NCI-H1417 treated with DMSO at 0.1 percent for 48 hours (cell line): ENCODE measurements at places on chromosomes 6 and 20.

DNA sequence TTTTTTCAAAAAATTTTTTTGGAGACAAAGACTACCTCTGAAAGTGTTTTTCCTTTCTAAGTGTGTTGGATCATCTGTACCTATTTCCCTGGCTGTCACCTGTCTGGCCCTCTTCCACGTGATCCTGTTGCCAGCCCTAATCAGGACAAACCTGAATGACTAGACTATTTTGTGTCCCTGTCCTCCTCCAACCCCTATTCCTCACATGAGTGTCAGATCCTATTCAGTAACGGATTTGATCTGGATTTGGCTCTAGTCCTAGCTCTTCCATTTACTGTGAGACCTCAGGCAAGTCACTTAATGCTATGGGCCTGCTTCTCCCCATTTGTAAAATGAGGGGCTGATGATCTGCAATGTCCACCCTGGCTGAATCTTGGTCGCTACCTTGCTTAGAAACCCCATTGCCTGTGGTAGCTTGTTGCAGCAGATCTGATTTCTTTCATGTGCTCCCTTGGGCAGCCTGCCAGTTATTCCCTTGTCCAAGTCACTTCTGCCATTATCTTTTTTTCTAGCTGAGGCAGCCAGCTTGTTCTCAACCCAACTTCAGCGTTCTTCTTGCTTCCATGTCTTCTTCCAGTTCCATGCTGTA is 4.8 kb downstream of the PHF20 start:
- DNase-seq: no peak

DNA sequence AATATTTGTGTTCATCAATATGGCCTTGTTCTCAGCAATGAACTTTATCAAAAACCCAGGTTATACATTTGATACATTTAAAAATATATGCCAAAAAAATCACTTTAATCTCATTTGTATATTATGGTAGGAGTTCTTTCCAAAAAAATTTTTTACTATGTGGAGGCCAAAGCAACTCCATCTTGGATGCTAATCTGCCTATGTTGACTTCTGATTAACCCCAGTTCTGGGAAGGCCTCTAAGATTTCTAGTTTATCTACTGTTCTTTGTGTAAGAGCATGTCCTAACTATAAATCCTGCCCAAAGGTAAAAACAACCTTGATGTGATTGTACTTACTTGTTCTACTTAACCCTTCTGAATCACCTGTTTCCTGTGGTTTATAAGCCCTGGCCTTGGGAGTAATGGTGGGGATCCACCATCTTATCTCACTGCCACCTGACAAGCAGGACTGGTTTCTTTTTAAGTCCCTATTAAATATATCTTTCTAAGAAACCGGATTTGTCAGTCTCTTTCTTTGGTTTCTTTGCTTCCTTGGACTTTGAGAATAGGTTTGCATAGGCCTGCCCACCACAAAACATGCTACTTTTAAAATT is 46.7 kb downstream of the RNGTT start:
- no peak for DNase-seq

DNA sequence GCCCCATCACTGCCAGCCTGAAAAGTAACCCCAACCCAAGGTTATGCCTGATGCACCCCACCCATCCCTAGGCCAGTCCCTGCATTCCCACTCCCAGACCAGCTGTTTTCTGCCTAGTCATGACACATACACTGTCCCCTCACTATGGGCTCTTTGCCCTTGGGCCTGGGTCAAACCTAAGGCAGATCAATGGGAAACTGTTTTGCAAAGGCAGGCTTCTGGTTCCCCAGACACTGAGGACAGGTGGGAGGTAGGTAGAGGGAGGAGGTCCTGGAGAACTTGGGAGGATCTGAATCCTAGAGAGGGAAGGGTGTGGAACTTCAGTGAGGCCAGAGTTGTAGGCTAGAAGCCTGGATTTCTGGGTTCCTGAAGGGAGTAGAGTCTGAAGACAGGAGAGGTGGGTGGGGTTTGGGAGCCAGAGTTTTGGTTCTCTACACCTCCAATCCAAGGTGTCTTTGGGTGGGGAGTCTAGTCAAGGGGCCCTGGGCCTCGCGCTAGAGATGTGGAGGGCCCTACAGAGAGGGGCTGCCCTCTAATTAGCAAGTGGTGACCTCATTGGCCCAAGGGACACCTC is 2.0 kb downstream of the CLIC1 start:
- no peak for DNase-seq

- DNase-seq: no peak
These were observed 514.5 kb upstream of the GJE1 start for GRCh38 chr6:141618180-141618581.

- no peak for DNase-seq
These were observed 968.7 kb upstream of the CITED2 start for GRCh38 chr6:140343128-140343527.

GRCh38 chr6:74439123-74439811 is 743.3 kb downstream of the CD109 start:
- no peak for DNase-seq

GRCh38 chr20:3031524-3032147 is 11.8 kb upstream of the GNRH2 start:
- DNase-seq: no peak

- no peak for DNase-seq
These were observed 142.4 kb upstream of the SLC24A3 start for GRCh38 chr20:19070026-19070425.

DNA sequence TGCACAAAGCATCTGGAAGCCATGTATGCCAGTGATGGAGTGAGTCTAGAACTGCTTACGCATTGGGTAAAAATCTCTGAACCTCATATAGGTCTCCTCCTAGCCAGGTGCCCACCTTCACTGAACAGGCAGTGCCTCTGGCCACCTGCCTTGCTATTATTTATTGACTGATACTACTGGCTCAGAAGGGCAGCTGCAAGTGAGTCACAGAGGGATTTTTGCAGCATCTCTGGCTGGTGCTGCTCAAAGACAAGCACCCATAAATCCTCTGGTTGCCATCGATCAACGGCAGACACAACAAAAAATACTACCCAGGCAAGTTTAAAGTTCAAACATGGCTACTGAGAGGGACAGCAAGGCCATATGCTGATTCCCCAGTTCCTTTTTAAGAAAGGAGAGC is 279.4 kb downstream of the UBE3D start:
- DNase-seq: no peak

- DNase-seq: no peak
These were observed 117.8 kb downstream of the ZDHHC14 start for GRCh38 chr6:157498817-157499216.

- DNase-seq: no peak
These were observed 91.6 kb downstream of the PRL start for GRCh38 chr6:22205266-22205665.

DNA sequence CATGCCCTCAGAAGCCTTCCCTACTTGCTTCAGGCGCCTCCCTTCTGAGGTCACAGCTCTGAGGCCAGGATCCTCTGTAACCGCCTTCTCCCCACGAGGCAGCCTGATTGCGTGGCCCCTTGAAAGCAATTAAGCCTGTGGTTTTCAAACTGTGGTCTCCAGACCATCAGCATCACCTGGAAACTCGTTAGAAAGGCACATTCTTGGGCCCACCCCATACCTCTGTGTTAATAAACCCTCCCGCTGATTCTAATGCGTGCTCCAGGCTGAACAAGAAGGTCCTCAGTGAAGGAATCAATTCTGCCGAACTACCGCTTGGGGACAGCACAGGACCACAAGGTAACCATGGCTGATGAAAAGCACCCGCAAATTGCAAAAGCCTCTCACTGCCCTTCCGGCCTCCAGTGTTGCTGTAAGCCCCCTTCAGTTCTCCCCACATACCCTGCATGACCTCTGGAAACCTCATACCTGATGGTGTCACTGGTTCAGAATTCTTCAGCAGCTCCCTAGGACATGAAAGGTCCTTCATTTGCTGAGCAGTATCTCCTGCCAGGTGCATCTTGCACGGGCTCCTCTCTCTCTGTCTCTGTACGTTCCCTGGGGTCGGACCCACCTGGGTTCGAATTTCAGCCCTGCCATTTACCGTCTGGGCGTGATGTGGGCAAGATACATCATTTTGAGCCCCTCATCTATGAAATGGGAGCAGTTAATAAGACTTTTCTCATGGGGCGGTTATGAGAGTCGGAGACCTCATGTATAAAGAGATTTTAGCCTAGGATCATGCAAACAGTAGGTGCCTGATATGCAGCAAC is 93.3 kb upstream of the RNF24 start:
- peak; percentile 38 for DNase-seq

DNA sequence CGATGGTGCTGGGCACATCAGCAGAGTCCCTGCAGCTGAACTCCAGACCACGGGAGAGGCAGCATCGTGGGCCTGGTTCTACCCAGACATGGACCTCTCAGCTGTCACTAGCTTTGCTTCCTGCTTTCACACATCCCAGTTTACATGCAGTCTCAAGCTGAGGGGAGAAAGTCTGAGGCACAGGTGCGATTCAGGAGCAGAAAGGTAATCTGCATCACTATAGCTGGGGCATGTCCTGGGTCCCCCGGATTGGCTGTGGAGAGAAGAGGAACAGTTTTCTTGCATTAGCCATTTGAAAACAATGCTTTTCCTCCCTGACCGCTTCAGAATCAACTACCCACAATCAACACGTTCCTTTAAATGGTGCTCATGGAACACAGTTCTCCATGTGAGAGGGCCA is 59.9 kb downstream of the PLAGL1 start:
- no peak for DNase-seq

- no peak for DNase-seq
These were observed 145.3 kb downstream of the KHDC1L start for GRCh38 chr6:73079978-73080377.

DNA sequence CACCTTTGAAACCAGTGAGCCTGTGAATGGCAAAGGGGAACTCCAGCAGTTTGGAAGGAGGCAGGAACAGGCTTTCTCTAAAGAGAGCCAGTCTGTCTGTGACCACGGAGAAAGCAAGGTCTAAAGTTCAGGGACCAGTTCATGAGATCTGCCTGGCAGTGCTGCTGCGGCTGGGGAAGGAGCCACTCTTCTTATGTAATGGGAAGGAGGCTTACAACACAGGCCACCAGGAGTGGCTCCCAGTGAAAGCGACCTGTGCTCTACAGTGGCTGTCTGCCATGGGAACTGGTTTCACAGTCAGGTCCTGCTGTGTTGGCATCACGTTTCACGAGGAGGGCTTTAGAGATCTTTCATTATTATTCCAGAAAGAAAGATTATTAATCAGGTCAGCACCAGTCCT is 291.9 kb upstream of the PRDM1 start:
- no peak for DNase-seq

- no peak for DNase-seq
These were observed 216.8 kb downstream of the TAF4 start for GRCh38 chr20:61848851-61849250.

- DNase-seq: peak; percentile 54
These were observed 245.1 kb downstream of the FOXA2 start for GRCh38 chr20:22339091-22339881.

GRCh38 chr20:58818586-58819285 is 32.0 kb downstream of the GNAS-AS1 start:
- DNase-seq: no peak

DNA sequence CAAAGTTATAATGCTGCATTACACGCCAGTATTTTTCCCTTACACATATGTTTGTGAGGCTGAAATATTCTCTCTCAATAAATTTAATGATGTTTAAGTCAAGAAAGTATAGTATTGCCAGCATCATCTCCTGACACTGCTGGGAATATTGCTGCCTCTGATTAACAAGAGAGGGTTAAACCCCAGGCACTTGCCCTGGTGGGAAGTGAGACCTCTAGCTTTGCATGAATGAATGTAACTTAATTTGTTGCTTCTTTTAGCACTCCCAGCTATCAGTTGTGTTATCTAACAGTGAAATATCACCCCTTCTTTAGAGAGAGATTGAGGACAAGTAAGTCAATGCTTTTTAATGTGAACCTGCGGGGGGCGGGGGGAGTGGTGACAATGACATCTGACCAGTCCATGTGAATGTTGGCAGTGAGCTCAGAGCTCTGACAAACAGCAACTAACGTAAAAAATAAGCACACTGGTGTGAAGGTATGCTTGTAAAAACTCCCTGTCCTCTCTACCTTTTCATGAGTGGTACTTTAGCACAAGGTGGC is 9.8 kb downstream of the FOXA2 start:
- no peak for DNase-seq

DNA sequence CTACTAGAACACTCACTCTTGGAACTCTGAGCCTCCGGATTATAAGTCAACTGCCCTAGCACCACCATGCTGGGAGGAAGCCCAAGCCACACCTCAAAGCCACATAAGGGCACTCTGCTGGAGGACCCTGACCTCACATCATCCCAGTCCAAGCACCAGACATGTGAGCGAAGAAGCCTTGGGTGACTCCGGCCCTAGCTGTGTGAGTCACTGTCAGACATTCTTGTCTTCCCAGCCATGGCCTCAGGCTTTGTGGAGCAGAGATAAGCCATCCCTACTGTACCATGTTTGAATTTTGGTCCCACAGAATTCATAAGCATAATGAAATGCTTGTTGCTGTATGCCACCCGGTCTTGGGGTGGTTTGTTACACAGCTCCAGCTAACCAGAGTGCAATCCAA is 247.7 kb downstream of the SOD2 start:
- no peak for DNase-seq

- DNase-seq: no peak
These were observed 25.7 kb downstream of the KCNK5 start for GRCh38 chr6:39203436-39204159.

DNA sequence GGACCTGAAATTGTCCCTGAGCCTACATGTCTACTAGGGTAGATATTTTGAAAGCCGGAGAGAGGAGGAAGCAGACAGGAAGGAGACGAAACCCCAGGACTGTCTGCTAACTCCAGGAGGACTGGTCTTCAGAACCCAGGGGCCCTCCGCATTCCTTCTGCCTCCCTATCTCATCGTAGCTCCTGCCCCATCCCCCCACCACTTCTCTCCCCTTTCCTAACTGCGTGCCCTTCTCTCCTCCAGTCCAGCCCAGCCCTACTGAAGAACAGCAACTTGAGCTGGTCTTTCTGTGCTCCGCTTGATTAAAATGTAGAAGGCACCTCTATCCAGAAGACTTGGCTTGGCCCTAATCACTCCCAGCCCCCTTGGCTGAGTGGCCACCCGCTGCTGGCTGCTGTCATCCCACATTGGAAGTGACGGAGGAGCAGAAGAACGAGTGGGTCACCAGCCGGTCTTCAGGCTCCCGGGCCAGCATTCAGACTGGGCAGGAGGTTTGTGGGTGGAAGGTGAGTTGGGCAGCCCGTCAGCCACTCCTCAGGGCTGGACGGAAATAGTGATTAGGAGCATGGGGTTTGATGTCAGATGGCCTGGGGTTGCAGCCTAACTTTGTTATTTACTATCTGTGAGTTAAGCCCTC is 28.8 kb upstream of the ANGPT4 start:
- no peak for DNase-seq

GRCh38 chr20:41456351-41456750 is 89.7 kb upstream of the EMILIN3 start:
- DNase-seq: no peak

DNA sequence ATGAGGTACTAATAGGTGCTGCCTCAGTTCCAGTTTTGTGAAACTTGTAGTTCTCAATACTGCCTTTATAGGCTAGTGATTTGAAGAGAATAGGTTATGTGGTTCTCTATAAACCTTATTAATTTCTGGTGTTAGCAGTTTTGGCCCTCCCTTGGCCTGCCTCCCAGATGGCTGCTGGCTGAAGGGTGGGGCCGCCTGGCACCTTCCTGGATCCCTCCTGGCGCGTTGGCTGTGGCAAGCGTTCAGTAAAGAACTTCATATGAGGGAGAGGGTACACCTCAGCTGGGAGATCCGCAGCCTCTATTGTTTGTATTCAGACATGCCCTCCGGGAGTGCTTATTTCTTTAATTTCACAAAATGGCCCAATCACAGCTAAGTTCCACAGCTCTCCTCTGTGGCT is 51.9 kb downstream of the FAM120B start:
- DNase-seq: no peak

GRCh38 chr6:4698901-4699659 is 77.1 kb upstream of the CDYL start:
- peak; percentile 5 for DNase-seq
